Stimulated activated CD4-positive, alpha-beta T cell treated with anti-CD3 and anti-CD28 coated beads, Interleukin-1b, Interleukin-23, amount 100 ng/mL, for 1 hour (primary cell): ENCODE measurements at places on chromosomes 3 and 15.

- DNase-seq: peak; percentile 55
Measured at GRCh38 chr3:157130467-157131251, 29.3 kb downstream of the CCNL1 start.

- no peak for DNase-seq
Measured at GRCh38 chr3:173371848-173372487, 25.6 kb upstream of the NLGN1 start.

- no peak for DNase-seq
Measured at GRCh38 chr3:195883801-195884200, 24.6 kb downstream of the TNK2 start.

- no peak for DNase-seq
Measured at GRCh38 chr15:43441316-43441715, 51.6 kb downstream of the TP53BP1 start.

DNA sequence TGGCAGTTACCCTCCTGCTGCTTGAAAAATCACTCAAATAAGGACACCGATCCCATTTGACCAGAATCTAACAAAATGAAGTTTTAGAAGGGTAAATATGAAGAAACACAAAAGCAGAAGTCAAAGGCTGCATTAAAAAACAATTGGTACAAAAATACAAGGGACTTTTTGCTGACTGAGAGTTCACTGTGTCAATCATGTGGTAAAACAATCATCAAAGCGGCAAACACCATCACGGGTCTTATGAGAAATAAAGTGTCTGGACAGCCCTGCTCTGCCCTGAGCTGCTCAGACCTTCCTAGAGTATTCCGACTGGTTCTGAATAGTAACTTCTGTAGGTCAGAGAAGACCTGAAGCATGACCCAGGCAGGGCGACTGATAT is 137.2 kb upstream of the RAD18 start:
- DNase-seq: no peak

- no peak for DNase-seq
Measured at GRCh38 chr15:91941871-91942658, 88.6 kb downstream of the SLCO3A1 start.

- no peak for DNase-seq
Measured at GRCh38 chr3:9117220-9117619, 132.2 kb downstream of the SRGAP3 start.

DNA sequence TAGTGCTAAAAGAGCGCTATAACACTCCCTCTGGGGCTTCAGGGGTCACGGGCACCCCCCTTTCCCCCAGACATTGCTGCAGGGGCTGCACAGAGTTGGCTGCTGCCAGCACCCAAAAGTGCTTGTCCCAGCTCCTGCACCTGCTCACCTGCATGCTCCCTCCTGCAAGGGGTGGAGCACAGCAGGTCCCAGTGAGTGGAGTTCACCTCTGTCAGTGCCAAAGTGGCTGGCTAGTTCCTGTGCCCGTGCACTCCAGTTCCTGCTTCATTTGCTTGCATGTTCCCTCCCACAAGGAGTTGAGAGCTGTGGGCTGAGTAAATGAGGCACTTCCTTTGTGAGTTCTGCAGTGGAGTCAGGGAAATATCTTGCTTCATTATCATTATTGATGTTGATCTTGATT is 476.9 kb downstream of the SQOR start:
- DNase-seq: no peak

DNA sequence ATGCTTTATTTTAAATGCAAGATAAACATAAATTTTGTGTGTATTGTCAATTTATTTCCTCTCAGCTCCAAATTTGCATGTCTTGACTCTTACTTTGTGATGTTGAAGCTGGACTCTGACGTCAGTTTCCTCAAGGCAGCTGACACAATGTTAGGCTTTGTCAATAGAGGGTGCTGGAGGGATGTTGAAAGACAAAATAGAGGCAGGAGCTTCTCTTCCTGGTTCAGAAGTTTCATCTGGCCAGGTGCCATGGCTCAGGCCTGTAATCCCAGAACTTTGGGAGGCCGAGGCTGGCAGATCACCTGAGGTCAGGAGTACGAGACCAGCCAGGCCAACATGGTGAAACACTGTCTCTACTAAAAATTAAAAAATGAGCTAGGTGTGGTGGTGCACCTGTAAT is 408.6 kb downstream of the GBE1 start:
- DNase-seq: no peak

DNA sequence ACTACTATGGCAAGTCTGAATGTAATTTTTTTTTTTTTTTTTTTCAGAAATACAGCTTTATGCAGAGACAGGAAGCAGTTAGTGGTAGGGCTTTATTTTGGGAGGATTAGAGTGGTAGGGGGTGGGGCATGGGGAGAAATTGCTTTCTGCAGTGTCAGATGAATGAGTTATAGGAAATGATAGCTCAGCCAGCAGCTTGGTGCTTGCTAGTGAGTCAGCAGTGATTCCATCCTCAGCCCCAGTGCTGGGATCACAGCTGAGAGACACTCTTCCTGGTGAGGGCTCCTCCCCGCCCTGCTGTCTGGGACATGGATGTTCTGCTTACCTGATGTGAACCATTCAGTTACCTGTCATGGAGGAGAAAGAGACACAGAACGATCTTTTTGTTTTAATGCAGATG is 39.6 kb downstream of the SEMA6D start:
- DNase-seq: no peak

- no peak for DNase-seq
Measured at GRCh38 chr3:89042236-89042835, 65.1 kb upstream of the EPHA3 start.

GRCh38 chr3:133563186-133563591 is 10.3 kb upstream of the CDV3 start:
- no peak for DNase-seq

- no peak for DNase-seq
Measured at GRCh38 chr3:130915567-130916292, 21.8 kb downstream of the ATP2C1 start.

DNA sequence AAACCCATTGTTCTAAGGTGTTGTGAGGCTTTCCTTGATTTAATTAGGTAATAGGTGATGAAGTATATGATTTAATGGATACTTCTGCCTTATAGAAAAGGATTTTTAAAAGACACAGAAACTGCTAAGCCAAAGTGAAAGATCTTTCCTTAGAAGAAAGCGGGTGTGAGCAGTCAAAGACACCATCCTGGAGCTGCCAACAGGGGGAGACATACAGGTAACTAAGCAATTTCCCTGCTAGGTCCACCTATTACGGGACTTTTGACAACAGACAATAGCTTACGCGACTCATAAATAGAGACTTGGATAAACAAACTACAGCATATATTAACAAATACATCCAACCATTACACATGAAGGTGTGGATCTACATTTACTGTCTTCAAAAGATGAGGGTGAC is 669.5 kb downstream of the SQOR start:
- no peak for DNase-seq

DNA sequence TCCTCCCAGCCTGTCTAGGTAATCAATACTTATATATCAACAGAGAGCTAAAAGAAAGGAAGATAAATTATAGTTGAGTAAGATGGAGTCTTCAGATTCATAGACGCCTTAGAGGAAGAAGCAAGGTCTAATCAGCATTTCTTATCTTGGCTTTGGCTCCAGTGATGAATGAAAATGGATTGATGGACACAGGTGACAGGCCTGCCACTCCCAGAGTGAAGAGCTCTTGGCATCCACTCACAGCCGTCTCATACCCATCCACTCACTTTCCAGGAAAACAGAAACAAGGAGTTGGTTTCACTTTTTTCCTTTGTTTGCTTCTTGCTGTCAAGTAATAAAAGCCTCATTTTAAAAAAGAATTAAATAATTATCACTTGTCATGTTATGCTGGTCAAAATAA is 168.2 kb downstream of the MFSD1 start:
- DNase-seq: no peak

DNA sequence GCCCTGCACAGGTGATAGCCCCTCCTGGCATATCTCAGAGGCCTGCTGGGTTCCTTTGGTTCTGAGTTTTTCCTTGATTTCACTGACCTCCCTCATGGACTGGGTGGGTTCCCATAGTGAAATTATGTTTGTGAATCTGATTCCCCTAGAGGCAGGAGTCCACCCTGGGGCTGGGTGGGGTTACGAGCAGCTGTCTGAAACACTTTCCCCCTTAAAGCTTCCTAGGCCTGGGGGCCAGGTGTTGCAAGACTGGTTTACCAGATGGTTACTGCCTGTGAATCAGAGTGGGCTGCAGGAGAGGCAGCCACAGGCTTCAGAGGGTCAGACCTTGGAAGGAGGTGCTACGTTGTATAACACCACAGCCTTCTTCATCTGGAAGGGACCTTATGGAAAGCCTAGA is 34.3 kb downstream of the IL20RB start:
- no peak for DNase-seq

GRCh38 chr3:57951066-57951882 is 56.9 kb upstream of the FLNB start:
- no peak for DNase-seq

DNA sequence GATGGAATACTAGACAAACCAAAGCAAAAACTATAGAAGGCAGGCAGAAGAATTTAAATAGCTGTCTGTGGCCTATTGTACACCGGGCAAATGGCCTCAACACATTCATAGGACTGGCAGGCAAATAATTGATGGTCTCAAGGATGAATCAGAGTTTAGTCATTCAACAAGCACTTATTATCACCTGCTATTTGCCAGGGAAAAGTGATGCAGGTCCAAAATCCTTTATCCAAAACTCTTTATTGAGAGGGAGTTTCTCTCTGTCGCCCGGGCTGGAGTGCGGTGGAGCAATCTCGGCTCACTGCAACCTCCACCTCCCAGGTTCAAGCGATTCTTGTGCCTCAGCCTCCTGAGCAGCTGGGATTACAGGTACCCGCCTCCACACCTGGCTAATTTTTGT is 2.3 kb downstream of the EIF2AK4 start:
- no peak for DNase-seq

GRCh38 chr3:105979961-105980360 is 111.1 kb upstream of the CBLB start:
- no peak for DNase-seq
